Activated effector memory CD4-positive, alpha-beta T cell treated with Interleukin-2 at 50 U/mL for 16 hours (primary cell): ENCODE measurements at places on chromosomes 16 and 17.

DNA sequence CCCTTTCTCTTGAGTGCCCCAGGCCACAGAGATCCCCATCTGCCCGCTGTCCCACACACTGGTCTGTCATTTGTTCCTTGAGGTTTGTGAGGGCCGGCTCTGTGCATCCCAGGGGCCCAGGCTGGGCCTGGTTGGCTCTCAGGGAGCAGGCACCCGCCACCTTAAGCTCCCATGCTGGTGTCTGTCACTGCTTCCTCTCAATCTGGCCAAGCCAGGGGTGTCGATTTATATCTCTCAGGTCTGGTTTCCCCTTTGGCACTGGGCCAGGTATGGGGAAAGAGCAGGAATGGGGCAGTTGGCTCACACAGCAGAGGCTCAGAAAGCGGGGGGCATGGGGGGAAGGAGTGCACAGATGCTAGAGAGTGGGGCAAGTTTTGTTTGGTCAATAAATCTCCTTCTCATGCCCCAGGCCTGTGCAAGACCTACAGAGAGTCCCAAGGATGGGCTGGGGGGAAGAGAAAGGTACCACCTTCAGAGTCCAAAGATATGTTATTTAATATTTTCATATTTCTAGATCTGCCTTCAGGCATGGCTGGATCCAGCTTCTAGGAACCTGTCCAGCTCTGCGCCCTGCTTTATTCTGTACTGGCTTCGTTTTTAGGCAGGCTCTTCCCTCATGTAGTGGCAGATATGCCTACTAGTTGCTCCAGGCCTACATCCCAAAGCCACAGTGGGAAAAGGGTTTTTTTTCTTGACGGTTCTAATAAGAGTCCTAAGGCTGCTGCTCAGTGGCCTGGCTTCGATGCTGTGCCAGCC lies 34.3 kb downstream of the IL4R start:
- no peak for DNase-seq

- no peak for DNase-seq
Measured at GRCh38 chr17:45700171-45701090, 83.7 kb upstream of the CRHR1 start.

- DNase-seq, result no peak
Measured at GRCh38 chr16:51812945-51813344, 661.9 kb upstream of the SALL1 start.

- no peak for DNase-seq
Measured at GRCh38 chr17:79933863-79934652, 94.8 kb upstream of the CBX4 start.

DNA sequence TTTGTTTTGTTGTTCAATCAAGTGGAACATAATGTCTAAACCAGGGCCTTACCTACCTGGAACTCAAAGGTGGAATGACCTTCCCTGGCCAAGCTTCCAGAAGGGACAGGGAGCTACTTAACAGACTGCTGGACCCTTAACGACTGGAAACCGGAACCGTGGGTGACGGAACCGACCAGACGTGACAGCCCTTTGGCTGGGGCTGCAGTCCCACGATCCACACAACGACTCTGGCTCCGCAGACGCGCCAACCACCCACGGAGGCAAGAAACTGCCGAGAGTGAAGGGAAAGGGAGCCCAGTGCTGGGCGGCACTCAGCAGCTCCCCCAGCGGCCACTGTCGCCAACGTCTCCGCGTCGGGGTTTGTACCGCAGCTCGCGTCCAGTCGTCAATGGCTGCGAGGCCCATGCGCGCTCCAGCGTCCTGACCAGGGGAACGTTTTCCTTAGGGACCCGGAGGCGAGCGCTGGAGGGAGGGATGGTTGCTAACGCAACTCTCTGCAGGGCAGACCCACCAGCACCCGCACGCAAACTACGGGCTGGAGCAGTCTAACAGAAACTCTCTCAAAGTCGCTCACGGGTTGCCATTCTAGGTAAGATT lies 5.5 kb upstream of the KIF22 start:
- DNase-seq, result peak; percentile 72

DNA sequence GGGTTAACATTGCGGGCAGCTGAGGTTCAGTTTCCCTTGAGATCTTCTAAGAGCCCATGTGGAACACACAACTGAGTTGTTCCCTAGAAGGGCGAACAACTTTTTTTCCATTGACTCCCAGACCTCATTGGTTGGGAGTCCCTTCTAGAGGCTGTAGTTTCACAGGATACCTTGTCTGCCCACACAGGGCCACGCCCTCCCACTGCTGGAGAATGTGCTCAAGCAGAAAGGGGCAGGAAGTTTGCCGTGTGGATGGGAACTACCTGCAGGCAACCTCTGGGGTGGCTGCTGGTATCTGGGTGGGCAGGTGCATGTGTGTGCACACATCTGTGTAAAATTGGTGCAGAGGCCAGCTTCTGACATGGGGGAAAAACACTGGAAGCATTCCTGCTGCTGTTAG lies 178.8 kb upstream of the PSMD7 start:
- DNase-seq, result no peak

- DNase-seq, result peak; percentile 18
Measured at GRCh38 chr17:1229349-1229899, 40.8 kb upstream of the BHLHA9 start.

- no peak for DNase-seq
Measured at GRCh38 chr17:36048066-36048465, 16.0 kb upstream of the CCL18 start.

DNA sequence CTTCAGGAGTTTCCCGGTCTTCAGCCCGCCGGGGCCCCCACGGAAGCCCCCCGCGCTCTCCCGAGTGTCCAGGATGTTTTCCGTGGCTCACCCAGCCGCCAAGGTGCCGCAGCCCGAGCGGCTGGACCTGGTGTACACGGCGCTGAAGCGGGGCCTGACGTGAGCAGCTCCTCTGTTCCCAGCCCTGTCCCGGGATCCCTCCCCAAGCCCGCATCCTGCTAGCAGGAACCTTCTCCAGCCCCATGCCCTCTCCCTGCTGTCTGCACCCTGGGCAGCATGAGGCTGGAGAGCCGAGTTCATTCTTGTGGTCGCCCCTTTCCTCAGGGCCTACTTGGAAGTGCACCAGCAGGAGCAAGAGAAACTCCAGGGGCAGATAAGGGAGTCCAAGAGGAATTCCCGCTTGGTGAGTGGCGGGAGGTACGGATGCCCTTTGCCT lies 10.1 kb downstream of the RIPOR1 start:
- DNase-seq, result no peak

DNA sequence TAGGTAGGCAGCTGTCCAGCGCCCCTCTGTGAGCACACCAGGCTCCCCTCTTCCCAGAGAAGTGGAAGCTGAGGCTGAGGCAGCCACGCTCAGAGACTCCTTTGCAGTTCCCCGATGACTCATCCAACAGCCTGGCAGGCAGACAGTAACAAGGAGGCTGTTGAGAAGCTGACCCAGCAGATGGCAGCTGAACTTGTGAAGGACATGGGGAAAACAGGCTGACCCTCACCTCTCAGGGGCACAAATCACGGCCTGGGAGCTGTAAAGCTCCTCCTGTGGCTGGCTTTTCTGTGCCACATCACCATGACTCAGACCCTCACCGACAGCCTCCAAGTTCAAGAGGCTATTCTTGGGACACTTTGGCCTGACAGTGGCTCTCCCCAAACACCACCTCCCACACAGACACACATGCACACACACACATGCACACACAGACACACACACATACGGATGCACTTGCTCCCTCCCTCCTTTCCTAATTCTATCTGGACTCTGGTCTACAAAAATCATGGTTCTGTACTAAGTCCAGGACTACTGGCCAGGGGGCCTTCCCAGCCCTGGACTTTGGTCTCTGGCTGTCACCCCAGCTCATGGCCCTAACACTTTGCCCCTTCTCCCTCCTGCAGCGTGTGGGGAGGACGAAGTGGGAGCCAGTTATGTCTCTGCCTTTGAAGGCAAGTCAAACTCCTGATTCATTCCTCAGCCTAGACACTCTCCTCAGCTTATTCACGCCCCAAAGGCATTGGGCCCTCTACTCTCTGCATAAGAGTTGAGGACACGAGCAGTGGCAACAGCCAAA lies 23.2 kb downstream of the MAP3K14 start:
- no peak for DNase-seq

GRCh38 chr17:65314212-65314611 lies 177.0 kb downstream of the RGS9 start:
- no peak for DNase-seq

DNA sequence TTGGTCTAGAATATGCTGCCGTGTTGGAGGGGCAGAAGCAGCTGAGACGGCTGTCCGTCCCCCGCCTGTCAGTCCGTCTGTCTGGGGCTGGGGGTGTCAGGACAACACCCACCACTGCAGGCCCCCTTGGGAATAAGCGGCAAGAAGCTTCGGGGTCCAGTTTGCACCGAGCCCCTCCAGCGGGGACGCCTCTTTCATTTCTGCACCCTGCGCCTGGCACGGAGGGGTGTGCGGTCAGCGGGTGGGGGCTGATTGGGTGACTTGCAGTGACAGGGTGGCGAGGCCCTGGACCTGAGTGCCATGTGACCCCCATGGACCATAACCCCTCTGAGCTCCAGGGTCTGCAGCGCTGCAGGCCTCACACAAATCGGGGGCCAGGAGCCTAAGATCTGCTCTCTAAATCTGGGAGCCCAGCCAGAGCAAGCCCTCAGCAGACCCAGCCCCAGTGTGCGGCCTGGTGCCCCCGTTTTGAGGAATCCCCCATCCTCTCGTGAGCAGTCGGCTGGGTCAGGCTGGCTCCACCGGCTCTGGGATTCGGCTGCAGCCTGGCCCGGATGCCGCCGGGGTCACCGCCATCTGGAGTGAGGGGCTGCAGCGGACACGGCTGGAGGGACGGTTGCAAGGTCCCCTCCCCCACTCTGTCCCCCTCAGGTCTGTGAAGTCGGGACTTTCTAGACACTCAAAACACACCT lies 8.3 kb downstream of the CBFA2T3 start:
- no peak for DNase-seq

DNA sequence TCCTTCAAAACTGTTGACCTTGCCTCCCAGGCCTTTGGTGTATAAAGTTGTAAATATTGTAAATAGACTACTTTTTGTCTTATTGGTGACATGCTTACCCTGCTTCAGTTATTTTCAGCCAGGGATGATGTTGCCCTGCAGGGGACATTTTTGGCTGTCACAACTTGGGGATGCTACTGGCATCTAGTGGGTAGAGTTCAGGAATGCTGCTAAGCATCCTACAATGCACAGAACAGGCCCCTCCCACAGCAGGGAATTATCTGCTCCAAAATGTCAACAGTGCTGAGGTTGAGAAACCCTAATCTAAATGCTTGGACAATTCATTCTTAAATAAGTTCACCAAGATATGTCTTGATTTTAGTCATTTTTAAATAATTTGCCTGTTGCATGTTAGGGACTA lies 459.8 kb downstream of the PMP22 start:
- DNase-seq, result no peak

GRCh38 chr16:20268409-20268808 lies 58.9 kb downstream of the GP2 start:
- DNase-seq, result no peak

DNA sequence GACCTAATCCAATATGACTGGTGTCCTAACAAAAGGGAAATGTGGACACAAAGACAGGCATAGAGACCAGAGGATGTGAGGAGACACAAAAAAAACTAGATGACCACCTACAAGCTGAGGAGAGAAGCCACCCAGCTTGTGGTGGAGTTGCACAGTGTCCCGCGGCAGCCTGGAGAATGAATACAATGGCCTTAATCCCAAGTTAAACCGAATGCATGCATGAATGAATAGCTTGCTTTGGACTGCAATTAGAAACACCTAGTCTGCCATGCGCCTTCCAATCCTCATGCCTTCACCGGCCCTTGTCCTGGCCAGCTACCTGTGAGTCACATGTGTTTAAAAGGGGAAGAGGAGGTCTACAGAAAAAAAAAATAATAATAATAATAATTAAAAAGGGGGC lies 72.0 kb downstream of the CNGB1 start:
- no peak for DNase-seq

GRCh38 chr16:20803561-20804214 lies 2.6 kb downstream of the ERI2 start:
- DNase-seq, result no peak
